ENCODE measurements at places on chromosomes 6 and 20.

DNA sequence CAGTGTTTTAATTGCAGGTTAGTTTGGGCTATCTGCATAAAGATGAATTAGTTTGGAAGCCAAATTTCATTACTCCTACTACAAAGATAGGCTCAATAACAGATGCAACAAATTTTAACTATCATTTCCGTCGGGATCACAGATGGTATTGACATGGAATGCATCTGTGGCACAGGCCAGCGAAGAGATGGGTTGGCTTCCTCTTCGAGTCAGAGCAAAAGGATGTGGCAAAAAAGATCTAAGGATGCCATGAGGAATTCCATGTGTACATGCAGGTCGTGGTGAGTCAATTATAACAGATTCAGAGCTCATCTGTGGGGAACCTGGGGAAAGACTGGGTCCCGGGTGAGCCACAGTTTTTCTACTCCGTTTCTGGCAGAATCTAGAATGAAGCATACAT, 83.0 kb upstream of the CITED2 start:
- DNase-seq, result no peak

GRCh38 chr6:135331002-135331401, 149.9 kb downstream of the MYB start:
- no peak for DNase-seq

DNA sequence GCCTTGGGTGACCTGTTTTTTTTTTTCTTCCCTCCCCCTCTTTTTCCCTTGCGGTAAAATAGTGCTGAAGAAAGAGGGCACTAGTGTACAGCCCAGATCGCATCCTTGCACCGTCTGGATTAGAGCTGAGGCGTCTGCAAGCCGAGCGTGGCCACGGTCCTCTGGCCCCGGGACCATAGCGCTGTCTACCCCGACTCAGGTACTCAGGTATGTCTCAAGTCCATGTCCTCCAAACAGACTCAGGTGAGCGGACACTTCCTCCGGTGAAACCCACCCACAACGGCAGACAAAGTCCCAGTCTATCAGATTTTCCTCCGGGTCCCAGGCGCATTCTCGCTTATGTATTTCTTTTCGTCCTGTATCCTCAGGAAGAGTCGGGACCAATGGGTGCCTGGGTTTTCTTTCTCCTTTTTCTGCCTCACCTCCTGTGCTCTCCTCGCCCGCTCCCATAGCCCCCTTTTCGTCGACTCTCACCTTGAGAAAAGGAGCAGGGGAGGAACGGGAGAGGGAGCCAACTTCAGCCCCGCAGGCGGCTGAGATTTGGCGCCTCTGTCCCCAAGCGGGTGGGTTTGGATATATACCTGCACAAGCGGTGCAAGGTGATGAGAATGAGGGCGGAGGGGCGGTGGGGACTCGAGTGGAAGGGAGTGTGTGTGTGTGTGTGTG, 1.1 kb upstream of the GRM1 start:
- no peak for DNase-seq

GRCh38 chr20:46799781-46800408, 90.4 kb downstream of the SLC2A10 start:
- DNase-seq, result peak; percentile 36

DNA sequence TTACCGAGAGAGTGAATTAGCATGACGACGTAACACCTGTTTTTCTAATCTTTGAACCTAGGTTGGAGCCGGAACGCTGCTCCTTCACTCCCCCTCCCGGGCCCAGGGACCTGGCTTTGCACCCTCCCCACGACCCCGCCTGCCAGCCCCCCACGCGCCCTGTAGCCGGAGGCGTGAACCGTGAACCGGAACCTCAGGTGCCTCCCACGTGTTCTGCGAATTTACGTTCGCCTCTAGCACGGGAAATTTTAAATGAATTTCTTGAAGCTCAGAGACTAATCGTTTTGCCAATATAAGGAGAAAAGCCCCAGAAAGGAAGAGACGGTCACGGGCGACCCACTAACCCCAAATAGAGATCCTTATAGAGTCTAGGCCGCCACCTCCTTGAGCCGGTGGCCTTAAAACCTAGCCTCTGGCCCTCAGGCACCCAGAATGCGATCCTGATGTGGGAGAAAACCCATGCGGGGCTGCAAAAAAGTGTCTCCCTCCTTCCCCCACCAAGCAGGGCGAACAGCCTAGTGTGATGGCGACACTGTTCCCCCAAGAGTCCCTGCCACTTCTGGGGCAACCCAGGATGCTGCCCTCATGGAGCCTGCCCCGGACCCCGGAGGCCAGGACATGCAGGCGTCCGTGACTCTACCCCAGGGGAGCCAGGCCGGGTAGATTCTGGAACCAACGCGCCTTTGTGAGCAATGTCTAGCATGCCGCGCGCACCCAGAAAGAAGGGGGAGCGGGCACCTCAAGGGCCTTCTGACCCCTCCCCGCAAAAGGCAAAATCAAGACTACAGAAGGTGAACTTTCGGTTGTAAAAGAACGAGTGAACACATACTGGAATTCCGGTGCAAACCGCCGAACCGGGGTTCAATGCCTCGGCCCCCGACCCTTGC, 2.7 kb upstream of the SIM1 start:
- DNase-seq, result no peak

- no peak for DNase-seq
Observed at GRCh38 chr6:170110201-170111140, 180.4 kb downstream of the DLL1 start.

Data from SHP77 treated with DMSO at 0.1 percent for 48 hours (cell line).